ENCODE measurements at places on chromosomes 3 and 15. TPM values are rescaled to one million over a fixed set of nuclear protein-coding genes. Genes with fewer than 3 reads are reported as not detected.

The AHSG gene
- not detected for polyA plus RNA-seq

DNA sequence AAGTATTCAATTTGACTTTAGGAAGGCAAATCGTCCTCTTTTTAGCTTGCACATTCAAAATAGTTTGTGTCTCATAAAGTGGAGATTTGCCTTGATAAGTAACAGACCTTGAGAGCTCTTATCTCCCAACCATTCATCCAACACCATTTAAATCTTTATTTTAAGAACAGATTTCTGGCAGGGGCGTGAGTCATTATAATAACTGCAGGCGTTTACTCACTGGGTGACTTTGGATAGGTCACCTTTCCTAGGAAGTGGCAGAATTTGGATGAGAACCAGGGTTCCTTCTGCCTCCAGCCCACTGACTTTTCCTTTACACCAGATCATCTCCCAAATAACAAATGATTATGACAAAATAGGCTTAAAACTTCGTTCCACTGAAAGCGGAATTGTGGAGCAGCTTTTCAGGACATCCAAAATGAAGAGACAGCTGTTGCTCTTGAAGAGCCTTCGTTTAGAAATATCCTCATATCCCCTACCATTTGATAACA is 5.0 kb downstream of the LMCD1 start:
- no peak for DNase-seq

DNA sequence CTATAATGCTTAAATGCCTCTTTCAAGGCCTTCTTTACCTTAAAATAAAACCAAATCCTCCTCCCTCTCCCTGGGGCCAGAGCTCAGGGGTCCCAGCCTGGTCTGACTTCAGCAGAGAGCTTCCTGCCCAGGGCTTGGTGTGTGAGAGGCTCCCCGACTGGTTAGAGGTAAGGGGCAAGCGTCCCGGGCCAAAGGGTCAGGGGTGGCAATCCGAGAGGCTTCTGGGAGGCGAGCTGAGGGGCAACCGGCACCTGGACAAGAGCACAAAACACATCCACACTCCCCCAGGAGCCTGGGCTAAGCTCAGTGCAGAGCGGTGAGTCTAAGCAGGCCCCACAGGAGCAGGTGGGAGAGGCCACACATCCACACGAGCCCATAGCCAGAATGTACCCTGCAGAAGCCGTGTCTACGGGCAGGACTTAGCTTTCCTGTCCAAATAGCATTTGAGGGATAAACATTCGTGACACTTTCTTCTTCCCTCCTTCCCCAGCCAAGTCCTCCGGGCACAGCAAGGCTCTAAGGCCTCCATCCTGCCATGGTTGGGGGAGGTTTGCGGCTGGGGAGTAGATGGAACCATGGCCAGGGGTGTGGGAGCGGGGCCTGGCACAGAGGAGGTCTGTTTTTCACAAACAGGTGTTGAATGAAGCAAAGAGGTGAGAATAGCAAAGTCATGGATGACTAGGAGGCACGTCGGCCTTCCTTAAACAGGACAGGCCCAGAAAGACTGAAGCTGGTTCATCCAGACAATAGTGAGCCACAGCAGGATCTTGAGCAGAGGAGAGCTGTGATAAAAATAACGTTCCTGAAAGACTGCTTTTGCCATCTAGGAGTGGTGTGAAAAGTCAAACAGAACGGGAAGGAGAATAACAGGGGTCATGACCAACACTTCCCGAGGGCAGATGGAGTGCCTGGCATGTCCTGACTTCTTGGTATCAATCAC is 98.7 kb upstream of the IQSEC1 start:
- no peak for DNase-seq

The CACNA2D3 gene
- not detected for polyA plus RNA-seq

DNA sequence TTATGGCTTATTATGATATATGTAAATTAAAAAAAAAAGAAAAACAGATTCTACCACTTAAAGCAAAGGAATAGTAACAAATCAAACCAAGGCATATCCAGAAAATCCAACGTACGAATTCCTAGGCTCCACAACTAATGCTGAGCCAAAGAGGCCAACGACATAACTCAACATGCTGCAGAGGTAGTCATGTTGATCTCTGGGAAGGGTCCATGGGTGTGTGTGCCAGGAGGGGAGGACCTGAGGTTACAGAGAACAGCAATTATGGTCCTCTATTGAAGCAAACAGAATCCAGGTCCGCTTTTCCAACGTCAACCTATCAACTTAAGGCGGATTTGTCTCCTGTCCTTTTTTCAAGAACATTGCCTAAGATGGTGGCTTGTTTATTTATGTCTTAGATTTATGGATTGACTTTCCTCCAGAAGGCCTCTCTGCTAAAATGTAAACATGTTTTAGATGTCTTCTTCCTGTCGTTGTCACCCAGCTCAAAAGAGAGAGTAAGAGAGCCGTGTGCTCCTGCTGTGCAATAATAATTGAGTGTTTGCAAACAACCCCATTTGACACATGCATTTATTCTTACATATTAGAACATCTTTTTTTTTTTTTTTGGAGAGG is 20.4 kb downstream of the NANOGP8 start:
- no peak for DNase-seq

The ROPN1 gene
- not detected for polyA plus RNA-seq

The MKRN3 gene
- polyA plus RNA-seq = 0.15 TPM

DNA sequence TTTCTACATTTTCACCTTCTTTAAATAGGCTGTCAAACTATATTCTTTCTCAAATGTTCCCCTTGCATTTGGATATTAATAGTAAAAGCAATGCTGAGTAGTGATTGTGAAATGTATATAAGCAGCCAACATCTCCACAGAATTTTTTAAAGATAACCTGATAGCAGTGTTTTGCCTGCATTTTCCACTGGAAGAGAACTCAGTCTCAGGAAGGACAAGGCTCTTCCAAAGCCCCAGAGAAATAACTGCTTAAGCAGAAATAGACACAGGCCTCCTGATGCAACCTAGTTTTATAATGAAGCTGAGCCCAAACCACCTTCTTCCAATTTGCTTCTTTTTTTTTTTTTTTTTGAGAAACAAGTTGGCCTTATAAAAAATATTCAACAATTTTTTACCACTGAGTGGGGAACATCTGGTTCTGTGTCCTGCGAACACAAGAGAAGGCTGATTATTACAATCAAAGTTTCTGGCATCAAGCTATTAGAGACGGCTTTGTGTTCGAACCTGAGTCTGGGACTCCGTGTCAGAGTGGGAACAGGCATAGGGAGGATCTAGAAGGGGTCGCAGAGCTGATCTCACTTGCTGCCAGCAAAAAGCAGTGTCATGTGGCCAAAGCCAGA is 332.5 kb upstream of the TBL1XR1 start:
- DNase-seq = no peak

The FOXB1 gene
- polyA plus RNA-seq = not detected

Data from naive B cell (primary cell).